ENCODE measurements at places on chromosomes 2 and 18.

DNA sequence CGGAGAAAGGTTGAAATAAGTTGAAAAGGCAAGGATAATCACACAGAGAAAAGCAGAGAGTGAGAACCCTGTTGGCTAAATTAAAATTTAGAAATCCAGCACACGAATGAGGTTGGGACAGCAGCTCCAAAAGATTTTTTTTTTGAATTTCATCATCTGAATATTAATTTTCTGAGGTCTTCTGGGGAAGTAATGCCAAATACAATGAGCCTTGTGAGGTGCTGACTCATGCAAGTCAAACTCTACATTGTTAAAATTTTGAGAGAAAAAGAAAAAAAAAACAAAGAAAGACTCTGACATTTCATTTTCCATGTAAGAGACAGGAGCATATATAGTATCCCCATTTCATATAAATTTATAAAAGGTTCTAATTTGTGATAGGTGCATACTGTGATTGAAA is 614.2 kb upstream of the CDH2 start:
- no peak for DNase-seq

- DNase-seq, result no peak
Observed at GRCh38 chr2:15919716-15920434, 20.5 kb upstream of the MYCN start.

DNA sequence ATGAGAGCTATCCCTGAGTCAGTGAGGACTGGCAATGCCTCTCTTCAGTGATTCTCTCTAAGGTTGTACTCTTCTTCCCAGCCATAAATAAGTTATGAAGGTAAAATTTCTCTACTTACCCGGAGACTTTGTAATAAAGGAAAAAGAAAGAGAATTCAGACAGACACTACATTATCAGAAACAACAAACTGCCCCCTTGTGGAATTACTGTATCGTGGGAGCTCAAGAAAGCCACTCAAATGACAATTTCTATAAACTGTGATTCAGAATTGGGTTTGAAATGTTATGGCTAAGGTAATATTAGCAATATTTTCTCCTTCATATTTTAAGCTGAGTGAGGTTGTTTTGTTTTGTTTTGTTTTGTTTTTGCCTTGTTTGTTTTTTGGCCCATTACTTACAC is 155.8 kb upstream of the TANK start:
- DNase-seq, result no peak

DNA sequence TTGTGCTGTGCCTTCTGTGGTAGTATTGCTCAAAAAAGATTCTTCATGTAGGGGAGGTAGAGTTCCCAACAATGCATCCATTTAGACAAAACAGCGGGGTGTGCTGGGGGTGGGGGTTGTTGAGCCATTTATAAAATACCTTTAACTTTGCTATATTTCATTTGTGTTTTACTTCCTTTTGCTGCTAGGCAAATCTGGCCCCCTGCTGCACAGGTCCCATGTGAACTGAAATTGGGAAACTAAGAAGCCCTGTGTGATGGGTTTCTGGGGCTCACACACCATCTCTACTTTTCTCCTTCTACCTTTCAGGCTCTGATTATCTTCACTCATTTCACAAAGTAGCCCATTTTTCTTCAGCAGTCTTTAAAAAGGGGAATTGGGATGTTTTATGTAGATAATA is 52.7 kb upstream of the ITGA4 start:
- DNase-seq, result no peak

DNA sequence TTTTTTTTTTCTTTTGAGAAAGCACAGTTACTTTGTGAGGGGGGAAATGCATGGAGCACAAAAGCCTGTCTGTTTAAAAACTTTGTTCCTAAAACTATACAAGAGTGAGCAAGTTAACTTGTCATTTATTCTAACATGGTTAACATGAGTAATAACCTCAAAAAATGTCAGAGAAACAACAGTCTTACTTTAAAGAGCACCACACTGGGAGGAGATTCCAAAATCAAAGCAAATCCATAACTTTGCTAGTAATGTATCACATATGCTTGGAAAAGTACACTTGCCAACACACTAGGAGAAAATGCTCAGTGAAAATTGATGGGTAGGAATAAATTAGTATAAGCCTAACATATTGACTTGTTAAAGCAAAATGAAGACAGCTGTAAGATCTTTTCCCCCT is 157.1 kb downstream of the PRPF40A start:
- DNase-seq, result no peak

GRCh38 chr2:84914334-84914733 is 8.9 kb downstream of the TMSB10 start:
- DNase-seq, result no peak

- no peak for DNase-seq
Observed at GRCh38 chr2:206438196-206438724, 5.1 kb upstream of the ADAM23 start.

DNA sequence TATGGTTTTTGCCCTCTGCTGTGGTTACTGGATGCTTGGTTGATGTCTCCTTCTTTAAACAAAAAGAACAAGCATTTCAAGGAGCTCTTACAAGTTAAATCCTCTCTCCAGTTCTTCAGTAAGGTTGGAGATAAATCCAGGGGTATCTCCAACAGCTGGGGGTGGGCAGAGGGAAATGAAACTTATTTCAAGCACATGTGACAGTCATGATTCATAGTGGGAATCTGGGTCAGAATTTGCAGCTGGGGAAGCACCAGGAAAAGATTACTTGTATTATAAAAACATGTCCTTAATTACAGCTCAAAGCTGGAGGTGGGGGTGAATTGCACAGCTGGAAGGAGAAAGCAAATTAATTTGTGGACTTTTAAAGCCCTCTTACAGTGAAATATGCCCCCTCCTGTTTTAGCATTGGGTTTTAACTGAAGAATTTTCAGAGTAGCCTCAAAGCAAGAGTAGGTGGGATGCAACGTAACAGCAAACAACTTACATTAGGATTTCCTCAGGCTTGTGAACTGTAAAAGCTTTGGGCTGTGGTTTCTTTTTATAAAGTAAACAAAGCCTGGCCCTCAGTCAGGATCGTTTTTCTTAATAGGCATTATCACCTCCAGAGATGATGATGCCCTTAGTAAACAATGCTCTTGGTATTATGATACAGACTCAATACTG is 596.4 kb downstream of the NYAP2 start:
- DNase-seq, result no peak

GRCh38 chr2:199738727-199739412 is 112.1 kb downstream of the FTCDNL1 start:
- DNase-seq, result no peak

GRCh38 chr2:209519271-209519670 is 95.4 kb downstream of the MAP2 start:
- DNase-seq, result no peak

DNA sequence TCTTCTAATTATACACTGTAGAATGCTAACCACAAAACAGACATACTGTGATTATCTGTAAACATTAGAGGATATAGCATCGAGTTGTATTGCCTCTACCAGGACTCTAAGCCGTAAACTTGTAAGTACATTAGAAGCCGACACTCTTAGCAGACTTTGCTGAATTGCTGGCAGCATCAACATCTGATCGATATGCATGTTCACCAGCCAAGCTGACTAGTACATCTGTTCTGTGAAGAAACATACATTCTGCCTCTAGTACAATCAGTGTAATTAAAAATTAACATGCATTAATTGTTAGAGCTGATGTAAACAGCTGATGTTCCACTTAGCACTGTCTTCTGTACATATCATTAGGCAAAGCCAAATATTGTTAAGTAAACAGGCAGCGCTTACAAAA is 502.2 kb downstream of the NR4A2 start:
- DNase-seq, result no peak

- DNase-seq, result peak; percentile 30
Observed at GRCh38 chr18:3525870-3526420, 76.0 kb downstream of the TGIF1 start.

- DNase-seq, result no peak
Observed at GRCh38 chr2:37865640-37866039, 59.4 kb upstream of the RMDN2 start.

DNA sequence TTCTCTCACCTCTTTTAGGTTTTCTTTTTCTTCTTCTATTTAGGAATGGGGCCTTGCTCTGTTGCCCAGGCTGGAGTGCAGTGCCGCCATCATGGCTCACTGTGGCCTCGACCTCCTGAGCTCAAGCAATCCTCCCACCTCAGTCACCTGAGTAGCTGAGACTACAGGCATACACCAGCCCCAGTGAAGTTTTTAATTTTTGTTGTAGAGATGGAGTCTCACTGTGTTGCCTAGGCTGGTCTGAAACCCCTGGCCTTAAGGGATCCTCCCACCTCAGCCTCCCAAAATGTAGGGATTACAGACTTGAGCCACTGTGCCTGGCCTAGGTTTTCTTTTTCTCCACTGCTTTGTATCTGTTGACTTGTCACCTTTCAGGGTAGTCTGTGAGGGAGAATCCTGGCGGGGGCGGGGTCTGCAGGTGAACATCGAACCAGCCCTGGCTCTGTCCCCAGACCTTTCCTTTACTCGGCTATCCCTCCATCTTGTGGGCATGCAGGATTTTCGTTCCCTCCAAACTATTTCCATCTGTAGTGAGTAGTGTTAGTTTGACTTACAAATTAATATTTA is 21.7 kb downstream of the NCK2 start:
- DNase-seq, result no peak

DNA sequence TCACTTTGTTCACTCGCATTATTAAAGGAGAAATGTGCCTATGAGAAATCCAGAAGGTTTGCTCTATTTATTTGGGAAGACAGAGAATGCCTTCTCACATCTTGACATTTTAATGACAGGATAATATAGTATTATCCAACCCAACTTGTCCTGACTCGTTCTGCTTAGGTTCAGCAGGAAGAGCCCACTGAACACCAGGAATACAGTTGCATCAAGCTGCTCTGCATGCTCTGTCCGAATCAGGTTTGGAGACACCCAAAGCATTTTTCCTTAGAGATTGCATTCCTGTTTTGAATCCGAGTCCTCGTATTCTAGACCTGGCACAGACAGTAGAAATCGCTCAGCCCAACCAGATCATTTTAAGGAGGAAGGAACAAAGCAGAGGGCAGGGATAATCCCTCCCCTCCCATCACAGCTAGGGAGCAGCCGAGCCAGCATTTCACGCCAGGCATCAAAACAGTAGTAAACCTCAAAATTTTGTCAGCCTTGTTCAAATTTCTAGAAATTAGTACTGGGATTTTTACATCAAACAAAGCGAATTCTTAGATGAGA is 837.4 kb upstream of the ID2 start:
- no peak for DNase-seq

DNA sequence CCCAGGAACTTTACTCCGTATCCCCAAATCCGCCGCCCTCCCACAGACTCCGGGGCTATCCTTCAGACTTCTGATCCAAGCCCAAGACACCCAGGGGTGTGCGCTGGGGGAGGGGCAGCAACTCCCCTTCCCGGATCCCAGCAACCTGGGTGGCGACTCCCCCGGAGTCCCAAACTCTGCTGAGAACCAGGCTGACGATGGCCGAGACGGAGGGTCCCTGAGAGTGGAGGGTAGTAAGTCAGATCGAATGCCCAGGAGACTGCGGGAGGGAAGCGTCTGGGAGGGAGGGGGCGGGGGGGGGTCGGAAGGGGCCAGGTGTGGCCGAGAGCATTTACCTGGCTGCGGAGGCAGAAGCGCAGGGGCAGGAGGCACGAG is 7.0 kb upstream of the TNS1 start:
- no peak for DNase-seq

GRCh38 chr2:31271851-31272267 is 37.9 kb downstream of the EHD3 start:
- no peak for DNase-seq

- no peak for DNase-seq
Observed at GRCh38 chr18:51848702-51849101, 491.3 kb upstream of the DCC start.

DNA sequence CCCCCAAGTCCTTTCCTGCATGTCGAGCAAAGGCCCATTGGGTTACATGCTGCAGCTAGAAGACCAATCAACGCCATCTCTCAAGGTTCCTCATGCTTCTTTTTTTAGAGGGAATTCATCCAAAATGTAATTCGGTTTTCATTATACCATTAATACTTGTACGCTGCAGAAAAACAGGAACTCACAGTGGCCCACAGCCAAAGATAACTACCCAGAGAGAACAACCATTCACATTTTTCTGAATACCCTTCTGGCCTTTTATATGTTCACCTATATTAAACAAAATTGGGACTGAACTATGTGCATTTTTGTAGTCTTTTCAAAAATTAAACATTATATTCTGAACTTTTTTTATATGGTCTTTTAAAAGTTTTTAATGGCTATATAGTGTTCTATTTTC is 25.8 kb downstream of the FARP2 start:
- DNase-seq, result no peak

- DNase-seq, result no peak
Observed at GRCh38 chr18:52337276-52337675, 2.7 kb upstream of the DCC start.

DNA sequence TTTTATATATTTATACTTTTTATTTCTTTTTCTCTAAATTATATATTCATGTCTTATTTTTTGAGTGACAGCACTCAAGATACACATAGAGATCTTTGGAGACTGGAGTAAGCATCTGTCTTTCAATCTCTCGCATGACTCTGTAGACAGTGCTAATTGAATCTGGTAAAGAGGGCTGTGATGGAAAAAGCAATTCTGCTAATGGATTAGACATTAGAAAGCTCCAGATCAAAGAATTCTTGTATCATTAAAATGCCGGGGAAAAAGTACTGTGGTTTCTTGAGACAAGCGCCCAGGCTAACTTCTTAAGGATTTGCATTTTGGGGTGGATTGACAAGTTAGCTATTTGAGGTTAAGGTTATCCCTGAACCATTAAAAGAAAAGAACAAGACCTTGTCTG is 383.1 kb upstream of the TNP1 start:
- DNase-seq, result no peak

DNA sequence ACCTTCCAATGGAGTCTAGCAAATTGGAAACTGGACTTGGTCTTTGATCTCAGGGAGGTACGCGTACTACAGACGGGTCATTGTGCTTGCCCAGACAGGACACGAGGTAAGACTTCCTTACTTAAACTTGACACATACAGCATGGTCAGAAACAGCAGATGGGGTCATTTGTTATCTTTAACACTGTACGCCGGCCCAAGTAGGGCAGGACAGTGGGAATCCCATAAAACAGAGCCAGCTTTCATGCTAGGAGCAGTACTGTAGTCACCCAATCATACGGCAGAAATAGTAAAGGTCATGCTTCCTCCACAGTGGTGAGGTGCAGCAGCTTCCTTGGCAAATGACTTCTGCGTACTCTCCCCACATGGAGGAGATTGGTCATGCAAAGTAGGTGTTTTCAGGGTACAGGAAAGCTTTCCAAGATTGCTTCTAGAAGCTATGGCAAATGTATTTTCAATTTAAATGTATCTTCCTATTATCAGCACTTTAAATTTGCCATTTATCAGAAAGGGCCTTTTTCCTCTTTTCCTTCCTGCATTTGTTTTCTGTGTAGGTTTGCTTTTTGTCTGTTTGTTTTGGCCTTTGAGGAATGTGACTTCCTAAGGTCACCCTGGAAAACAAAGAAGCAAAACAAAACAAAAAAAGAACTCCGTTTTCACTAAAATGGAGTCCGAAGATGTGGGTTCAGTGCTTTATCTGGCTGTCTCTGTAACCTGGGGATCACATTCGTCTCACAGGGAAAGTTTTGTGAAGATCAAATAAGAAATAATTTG is 74.0 kb upstream of the DSG1 start:
- no peak for DNase-seq

Measured in stimulated activated naive CD4-positive, alpha-beta T cell (primary cell).